ENCODE measurements at places on chromosomes 1 and 21.

DNA sequence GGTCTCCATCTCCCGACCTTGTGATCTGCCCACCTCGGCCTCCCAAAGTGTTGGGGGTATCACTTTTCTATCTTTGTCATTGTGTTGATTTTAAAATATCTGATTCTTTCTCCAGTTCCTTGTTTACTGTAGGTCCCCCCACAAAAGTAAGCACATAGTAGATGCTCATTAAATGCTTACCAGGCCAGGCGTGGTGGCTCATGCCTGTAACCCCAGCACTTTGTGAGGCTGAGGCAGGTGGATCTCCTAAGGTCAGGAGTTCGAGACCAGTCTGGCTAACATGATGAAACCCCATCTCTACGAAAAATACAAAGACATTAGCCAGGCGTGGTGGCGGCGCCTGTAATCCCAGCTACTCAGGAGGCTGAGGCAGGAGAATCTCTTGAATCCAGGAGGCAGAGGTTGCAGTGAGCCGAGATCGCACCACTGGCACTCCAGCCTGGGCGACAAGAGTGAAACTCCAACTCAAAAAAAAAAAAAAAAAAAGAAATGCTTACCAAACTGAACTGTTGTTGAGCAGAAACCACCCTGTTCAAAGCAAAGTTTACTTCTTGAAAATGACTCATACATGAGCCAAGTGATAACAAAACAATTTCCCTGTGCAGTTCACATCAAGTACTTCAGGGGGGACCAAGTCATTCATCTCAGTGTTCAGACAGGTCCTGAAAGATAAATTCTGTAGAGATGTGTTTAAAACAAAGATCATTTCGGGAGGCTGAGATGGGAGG lies 24.3 kb upstream of the NID1 start:
- DNase-seq, result no peak

DNA sequence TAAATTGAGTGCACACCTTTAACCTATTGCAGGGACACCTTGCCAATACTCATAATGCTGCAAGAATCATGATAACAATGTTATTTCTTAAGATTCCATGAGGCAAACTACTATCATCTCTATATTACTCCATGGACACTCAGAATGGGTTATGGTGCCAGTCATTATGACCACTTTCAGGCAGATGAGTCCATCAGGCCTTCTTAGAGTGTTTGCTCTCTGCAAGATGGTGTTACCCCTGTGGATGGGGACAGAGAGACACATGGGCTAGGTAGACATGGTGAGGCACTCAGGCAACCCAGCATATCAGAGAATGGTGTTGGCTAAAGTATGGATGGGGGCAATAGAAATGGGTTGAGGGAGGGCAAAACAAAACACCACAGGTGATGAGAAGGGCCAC lies 59.7 kb downstream of the XCL2 start:
- DNase-seq, result no peak

- no peak for DNase-seq
Measured at GRCh38 chr1:224219612-224220059, 36.6 kb downstream of the DEGS1 start.

DNA sequence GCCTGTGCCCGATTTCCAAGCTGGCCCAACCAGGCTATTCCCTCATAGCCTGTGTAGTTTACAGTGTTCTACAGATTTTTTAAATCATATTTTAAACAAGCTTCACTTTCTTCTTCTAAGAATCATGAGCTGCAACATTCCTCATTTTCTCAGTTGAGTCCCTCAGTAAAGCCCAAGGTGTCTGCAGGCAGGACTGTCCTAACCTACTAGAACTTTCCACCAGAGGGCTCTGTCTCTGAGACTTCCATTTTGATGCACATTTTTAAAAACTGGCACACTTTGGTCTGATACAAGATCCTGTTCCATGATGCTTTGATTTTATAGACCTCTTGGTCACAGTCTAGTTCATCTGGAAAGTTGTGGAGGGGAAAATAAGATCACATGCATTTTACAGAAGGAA lies 21.6 kb upstream of the SLAMF6 start:
- no peak for DNase-seq

DNA sequence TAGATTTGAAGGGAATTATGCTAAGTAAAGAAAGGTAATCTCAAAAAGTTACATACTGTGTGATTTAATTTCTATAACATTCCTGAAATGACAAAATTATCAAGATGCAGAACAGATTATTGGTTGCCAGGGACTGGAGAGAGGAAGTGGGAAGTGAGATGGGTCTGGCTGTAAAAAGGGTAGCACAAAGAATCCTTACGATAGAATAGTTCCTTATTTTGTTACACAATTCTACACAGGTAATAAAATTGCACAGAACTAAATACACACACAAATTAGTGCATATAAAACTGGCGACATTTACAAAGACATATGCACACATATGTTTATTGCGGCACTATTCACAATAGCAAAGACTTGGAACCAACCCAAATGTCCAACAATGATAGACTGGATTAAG lies 33.5 kb downstream of the ZNF684 start:
- no peak for DNase-seq

- DNase-seq, result no peak
Measured at GRCh38 chr1:230693221-230693620, 20.7 kb downstream of the AGT start.

DNA sequence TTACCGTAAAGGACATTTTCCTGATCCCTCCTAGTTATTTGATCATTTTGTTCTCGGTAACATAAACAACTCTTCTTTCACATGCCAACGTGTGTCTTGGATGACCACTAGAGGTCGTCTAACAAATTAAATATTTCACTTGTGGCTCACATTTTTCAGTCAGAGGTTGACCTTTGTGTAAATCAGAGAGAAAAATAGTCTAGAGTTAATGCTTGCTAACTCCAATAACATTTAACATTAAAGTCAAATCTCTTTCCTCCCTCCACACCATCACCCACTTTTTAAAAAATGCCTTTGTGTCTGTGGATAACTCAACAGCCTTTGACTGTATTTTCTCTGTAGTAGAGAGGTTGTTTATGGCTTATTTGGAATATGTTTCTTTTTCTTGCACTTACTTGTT lies 220.5 kb upstream of the B3GALT2 start:
- no peak for DNase-seq

DNA sequence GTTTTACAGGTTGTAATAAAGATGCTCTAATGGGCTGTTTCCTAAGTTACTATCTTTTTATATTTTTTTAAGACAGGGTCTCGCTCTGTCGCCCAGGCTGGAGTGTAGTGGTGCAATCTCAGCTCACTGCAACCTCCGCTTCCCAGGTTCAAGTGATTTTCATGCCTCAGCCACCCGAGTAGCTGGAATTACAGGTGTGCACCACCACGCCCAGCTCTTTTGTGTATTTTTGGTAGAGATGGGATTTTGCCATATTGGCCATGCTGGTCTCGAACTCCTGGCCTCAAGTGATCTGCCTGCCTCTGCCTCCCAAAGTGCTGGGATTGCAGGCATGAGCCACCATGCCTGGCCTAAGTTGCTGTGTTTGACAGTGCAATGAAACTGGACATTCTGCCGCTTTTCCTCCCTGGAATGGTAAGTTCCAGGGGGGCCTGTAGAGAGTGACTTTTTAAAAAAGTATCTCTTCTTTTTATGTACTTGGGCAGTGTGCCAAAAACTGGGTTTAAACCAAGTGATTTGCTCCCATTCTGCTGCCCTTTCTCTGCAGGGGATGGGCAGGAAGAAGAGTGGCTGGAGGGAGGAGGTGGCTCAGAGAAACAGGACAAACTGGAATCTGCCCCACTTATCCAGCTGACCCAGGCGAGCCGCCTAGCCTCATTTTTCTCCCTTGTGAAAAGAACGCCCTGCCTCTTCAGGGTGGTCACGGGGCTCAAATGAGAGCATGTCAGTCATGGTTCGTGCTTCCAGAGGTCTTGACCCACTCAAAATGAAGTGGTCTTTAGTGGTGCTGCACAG lies 2.3 kb downstream of the SLC37A1 start:
- no peak for DNase-seq

DNA sequence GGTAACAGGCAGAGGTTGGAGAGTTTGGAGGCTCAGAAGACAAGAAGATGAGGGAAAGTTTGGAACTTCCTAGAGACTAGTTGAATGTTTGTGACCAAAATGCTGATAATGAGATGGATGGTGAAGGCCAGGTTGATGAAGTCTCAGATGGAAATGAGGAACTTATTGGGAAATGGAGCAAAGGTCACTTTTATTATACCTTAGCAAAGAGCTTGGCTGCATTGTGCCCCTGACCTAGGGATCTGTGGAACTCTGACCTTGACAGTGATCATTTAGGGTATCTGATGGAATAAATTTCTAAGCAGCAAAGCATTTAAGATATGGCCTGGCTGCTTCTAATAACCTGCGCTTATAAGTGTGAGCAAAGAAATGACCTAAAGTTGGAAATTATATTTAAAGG lies 17.2 kb downstream of the FAM3B start:
- DNase-seq, result no peak

DNA sequence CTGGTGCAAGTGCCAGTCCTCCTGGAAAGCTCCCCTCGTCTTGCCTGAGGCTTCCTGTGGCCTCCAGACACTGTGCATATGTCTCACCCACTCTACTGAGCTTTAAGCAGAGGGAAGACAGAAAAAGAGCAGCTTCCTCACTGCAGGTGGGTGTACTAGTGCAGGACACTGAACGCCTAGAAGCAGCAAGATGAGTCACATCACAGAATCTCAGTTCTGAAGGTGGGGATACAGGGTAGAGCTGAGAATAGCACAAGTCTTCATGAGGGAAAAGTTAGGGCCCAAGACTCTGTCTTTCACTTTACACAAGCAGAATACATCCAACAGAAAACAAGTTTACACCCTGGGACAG lies 37.4 kb downstream of the PCAT6 start:
- no peak for DNase-seq

DNA sequence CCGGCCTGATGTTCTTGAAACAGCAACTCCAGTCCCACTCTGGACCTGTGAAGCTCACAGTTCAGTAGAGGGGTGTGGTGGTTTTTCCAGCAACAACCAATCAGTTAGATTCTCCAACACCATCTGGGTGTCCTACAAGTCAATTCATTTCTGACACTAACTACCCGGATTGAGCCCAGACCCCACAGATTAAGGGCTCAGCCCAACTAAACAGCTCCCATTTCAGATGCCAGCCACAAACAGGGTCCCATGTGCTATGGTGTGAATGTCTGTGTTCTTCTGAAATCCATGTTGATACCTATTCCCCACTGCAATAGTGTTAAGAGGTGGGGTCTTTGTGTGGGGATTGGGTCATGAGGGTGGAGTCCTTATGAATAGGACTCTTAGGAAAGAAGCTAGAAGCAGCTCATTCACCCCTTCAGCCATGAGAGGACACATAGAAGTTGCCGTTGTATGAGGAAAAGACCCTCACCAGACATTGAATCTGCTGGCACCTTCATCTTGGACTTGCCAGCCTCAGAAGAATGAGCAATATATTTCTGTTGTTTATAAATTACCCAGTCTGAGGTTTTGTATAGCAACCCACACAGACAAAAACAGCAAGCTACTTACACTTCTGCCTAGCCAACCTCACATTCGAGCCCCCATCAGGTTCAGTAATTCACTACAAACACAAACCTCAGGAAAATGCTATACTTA lies 53.6 kb downstream of the IRF2BP2 start:
- DNase-seq, result no peak

DNA sequence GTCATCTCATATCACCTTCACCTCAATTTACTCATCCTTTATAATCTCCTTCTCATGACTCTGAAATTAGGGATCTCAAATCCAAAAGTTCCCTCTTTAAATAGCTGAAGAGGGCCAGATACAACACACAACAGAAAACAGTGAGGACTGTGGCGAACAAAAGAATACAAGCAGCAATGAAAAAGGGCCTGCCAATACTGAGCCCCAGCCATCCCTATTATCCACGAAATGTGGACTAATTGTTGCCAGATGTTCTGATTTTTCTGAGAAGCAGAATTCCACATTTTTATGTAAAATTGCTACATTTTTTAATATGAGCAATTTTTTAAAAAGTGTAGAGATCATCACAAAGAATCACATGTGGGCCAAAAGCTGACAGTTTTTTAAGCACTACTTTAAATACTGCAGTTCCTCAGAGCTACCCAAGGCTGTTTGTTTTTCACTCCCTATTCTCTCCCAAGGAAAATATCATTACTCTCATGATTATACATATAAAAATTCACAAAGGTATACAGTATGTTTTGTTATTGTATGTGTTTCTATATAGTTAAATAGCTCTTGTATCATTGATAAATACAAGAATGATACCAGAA lies 90.0 kb downstream of the ASH1L start:
- no peak for DNase-seq

- DNase-seq, result no peak
Measured at GRCh38 chr1:211885747-211886522, 55.4 kb upstream of the LPGAT1 start.

- no peak for DNase-seq
Measured at GRCh38 chr1:24142546-24143534, at the start of gene IL22RA1. TSS of gene IL22RA1 (minus strand) at chr1:24143140. CDS start at chr1:24143082, 58 bp downstream.

- no peak for DNase-seq
Measured at GRCh38 chr1:93603601-93604000, 78.0 kb downstream of the BCAR3 start.

DNA sequence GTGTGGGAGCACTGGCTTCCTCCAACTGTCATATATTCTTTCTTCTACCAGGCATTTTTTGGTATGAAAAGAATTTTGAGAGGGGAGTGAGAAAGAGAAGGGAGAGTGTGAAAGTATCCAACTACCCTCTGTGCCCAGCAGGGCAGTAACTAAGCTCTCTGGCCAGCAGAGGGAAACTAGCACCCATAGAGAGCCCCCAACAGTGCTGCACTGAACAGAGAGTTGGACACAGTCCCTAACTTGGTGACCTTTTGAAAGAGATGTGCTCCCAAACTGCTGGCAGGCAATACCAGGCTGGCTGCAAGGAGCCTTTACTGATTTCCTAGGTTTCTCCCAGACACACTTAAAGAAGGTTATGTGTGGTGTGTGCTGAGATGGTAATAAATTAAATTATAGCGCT lies 118.8 kb upstream of the PBX1 start:
- no peak for DNase-seq

DNA sequence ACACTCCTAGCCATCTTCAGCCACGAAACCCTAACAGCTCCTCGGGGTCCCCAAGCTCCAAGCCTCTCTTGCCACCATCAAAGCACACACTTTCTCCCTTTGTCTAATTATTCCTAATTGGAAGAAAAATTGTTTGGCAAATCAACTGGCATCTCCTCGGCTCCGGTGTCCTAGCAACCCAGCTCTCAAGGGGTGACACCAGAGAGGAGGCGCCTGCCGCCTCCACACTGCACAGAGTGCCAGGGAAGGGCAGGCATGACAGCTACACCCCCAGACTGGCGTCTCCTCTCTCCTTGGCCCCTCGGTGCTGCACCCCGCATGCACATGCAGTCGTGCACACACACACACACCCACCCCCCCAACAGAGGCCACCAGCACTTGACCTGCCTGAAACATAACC lies 18.2 kb upstream of the GJB5 start:
- no peak for DNase-seq

GRCh38 chr1:228047183-228047466 lies 35.4 kb upstream of the ARF1 start:
- DNase-seq, result no peak

DNA sequence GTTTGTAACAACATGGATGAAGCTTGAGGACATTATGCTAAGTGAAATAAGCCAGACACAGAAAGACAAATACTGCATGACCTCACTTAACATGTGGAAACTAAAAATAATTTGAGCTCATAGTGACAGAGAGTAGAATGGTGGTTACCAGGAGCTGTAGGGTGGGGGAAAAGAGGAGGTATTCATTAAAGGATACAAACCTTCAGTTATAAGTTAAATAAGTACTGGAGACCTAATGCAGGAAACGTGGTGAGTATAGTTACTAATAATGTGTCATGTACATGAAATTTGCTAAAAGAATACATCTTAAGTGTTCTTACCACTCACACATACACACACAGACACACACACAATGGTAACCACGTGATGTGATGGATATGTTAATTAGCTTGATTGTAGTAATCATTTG lies 86.7 kb downstream of the NGF start:
- no peak for DNase-seq

GRCh38 chr1:8214501-8215173 lies 103.3 kb upstream of the SLC45A1 start:
- no peak for DNase-seq

All from cerebellar nuclear complex (tissue), 1 donor.